ENCODE measurements at places on chromosomes 5 and 9.

GRCh38 chr9:125532412-125532811 lies 174.6 kb downstream of the MAPKAP1 start:
- no peak for DNase-seq

DNA sequence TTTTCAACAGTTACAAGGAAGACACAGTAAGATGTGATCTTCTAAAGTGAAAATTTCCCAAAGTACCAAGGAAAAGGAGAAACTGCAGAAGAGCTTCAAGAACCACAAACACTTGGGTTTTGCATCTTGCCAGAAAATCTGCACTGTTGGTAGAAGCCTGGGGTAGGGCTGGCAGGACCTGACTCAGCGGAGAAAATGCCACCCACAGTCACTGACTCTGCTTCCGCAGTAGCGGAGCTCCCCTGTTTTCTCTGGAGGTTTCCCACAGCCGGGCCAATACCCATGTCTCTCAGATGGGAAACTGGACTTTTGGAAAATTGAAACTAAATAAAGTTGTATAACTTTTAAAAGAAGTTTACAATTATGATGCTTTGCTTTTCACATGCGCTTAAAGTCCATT lies 104.2 kb downstream of the MEF2C start:
- no peak for DNase-seq

- DNase-seq: no peak
Observed at GRCh38 chr5:33470544-33470943, 29.8 kb downstream of the TARS1 start.

GRCh38 chr5:58640011-58640410 lies 57.1 kb downstream of the RAB3C start:
- no peak for DNase-seq

GRCh38 chr9:33125871-33126823 lies 41.0 kb downstream of the B4GALT1 start:
- no peak for DNase-seq

- DNase-seq: no peak
Observed at GRCh38 chr5:136058972-136059354, 30.2 kb downstream of the TGFBI start.

DNA sequence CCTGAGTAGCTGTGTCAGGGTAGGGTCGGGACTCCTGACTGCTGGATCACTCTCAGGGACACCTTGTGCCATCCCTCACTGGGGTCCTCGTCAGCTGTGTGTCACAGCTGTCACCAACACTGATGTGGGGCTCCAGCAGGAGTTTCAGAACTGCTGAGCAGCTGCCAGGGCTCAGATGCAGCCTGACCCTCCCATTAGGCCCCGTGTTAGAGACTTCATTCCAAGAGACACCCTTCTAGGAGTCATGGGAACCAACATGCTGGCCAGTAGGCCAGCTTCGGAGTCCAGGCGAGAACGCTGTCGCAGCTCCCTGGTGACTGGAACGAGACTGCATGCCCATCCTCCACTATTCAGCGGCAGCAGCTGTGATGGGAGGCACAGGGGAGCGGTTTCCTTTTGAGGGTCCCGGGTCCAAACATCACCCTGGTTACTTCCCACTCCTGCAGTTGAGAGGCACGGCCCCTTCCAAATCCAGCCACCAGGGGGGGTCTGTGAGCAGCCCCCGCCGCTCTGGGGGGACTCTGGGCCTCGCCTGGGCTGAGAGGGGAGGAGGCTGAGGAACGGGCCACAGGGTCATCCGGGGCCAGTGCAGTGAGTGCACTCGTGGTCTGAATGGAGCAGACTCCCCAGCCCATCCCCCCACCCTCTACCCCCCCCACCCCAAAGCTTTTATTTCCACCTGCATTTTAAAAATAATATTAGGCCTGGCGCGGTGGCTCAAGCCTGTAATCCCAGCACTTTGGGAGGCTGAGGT lies 12.6 kb upstream of the TCF7 start:
- peak; percentile 56 for DNase-seq

- no peak for DNase-seq
Observed at GRCh38 chr5:5273398-5273797, 133.3 kb downstream of the ADAMTS16 start.

DNA sequence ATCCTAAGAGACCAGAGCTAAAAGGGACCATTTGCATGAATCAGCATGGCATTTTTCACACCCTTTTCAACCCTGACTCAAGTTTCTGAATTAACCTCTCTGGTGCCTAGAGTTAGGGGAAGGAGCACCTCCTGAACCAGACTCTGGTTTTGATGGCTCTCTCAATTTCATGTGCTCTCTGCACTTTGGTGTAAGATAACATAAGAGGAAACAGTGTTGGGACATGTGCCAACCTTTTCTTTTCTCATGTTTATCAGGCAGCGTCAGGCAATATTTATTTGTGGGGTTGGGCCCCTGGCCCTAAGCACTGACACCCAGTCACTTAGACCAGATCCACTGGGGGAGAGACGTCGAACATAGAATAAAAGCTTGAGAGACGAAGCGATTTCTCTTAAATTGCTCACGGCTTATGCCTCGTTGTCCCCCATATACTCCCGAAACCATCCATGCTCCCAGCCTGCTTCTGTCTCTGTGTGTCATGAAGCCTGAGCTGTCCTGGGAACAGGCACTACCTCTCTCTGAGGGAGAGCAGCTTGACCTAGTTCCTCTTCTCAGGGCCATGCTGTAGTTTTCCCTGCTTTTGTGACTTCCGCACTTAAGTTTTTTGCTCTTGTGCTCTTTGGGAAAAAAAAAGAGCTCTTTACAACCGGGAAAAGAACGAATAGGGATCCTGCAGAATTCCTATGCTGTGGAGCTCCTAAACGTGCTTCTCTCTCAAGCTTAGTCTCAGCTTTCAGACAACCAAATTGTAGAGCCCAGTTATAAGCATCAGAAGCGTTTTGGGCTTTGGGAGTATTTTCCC lies 195.7 kb downstream of the NR3C1 start:
- DNase-seq: no peak

DNA sequence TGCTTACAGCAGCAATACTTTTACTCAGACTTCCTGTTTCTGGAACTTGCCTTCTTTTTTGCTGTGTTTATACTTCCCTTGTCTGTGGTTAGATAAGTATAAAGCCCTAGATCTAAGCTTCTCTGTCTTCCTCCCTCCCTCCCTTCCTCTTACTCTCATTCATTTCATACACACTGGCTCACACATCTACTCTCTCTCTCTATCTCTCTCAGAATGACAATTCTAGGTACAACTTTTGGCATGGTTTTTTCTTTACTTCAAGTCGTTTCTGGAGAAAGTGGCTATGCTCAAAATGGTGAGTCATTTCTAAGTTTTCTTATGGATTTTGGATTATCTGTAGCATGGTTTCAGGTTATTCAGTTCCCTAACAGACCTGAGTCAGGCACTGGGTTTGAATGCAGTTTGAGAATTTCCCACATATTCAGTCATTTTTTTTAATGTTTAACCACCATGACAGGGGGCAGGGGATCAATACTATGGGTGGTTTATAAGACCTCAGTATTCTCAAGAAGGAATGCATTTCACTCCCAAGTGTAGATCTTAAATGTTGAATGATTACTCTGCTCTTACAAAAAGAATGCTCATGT lies at the start of gene IL7R:
IL7R (plus strand) TSS at position 127 of the 587 bp plus-strand sequence; CDS start at position 214, 87 bp downstream.
- no peak for DNase-seq

GRCh38 chr5:68646144-68646543 lies 430.6 kb downstream of the PIK3R1 start:
- no peak for DNase-seq

GRCh38 chr5:134136771-134137170 lies 22.3 kb downstream of the TCF7 start:
- DNase-seq: peak; percentile 15

GRCh38 chr9:122059955-122060324 lies 33.2 kb downstream of the TTLL11 start:
- no peak for DNase-seq

GRCh38 chr5:89388872-89389271 lies 505.9 kb upstream of the MEF2C start:
- DNase-seq: no peak

GRCh38 chr9:33234511-33235467 lies 5.2 kb upstream of the SPINK4 start:
- no peak for DNase-seq

- DNase-seq: no peak
Observed at GRCh38 chr9:134748591-134748990, 107.0 kb downstream of the COL5A1 start.

GRCh38 chr5:106094839-106095238 lies 1575.9 kb downstream of the EFNA5 start:
- no peak for DNase-seq

DNA sequence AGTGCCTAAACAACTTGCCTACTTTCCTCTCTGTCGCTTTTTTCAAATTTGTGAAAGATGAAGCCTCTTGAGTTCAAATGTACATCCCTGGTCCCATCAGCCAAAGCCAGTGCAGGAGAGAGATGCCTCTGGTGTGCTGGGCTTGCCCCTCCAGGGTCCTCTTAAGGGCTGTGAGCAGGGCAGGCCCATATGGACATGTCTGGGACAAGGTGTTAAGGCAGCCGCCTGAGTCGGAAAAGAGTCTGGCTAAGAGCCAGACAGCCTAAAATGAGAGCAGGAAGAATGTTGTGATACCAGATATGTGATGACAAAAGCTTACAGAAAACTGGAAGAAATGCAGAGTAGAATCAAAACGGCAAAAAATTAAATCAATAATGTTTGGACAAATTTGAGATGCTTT lies 72.5 kb downstream of the APTX start:
- no peak for DNase-seq

DNA sequence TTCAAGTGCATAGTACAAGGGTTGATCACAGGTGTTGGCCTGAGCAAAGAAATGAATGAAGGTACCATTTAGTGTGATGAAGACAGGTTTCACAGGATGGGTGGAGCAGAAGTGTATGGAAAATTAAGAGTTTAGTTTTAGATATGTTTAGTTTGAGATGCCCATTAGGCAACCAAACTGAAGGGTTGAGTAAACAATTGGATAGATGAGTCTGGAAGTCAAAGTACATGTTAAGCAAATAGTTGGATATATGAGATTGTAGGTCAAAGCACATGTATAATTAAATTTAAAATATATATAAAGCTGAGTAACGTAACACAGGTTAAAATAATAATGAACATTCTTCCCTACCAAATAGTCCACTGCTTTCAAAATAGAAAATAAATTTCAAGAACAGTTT lies 237.1 kb upstream of the PCSK5 start:
- no peak for DNase-seq

DNA sequence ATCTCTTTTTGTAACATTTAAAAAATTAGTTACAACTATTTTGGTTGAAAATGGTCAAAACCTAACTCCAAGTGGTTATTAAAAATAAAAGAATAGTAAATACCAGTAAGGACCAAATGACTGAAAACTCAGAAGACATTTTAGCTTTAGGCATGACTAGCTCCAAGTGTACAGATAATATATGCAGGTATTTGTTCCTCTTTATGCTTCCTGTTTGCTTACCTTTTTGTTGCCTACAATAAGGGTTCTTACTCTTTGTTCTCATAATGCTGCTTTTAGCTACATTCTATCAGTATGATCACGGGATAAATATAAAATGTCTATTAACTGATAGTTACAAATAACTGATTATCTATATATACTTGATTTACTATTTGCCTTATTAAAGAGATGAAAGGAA lies 259.6 kb downstream of the CDH12 start:
- DNase-seq: no peak

- no peak for DNase-seq
Observed at GRCh38 chr5:135218486-135218755, 180.6 kb downstream of the MACROH2A1 start.

DNA sequence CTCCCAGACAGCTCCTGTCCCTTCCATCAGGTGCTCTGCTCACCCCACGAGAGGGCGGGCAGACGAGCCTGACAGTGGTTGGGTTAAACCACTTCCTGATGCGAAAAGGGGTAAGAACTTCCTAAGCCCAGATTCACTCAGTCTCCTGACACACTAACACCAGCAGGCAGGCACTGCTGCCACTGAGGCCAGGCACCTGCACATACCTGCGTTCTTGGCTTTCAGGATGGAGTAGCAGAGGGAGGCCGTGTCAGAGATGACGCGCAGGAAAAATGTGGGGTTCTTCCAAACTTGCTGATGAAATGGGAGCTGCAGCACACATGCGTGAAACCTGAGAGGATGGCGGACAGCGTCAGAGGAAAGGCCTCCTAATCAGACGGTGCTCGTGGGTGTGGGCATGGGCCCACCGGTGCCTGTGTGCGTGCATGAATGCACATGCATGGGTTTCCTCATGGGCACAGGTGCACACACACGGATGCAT lies 29.9 kb downstream of the SLC6A18 start:
- no peak for DNase-seq

DNA sequence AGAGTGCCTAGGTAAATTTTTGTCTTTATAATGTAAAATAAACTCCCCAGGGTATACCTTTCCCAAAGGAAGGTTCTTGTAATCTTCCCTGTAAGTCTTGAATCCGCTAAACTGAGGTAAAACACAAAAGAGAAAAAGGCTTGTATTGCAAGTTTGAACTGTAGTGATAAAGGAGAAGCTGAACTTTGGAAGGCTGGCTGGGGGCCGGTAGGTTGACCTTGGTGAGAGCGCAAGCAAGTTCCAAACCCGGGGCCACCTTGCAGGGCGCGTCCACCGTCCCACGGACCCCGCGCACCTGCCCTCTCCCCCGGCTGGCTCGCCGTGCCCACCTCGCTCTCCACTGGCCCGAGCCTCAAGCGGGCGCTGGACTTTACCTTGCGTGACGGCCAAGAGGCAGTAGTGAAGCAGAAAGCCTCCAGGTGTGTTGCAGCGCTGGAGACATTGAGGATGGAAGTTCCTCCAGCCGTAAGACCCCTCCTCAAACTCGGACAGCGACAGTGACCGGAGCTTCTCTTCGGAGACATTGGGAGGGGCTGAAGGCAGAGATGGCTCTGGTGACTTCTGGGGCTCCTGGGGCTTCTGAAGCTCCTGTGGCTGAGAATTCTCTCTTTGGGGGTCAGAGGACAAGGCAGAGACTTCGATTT lies 428 bp downstream of the SLCO4C1 start:
- no peak for DNase-seq

DNA sequence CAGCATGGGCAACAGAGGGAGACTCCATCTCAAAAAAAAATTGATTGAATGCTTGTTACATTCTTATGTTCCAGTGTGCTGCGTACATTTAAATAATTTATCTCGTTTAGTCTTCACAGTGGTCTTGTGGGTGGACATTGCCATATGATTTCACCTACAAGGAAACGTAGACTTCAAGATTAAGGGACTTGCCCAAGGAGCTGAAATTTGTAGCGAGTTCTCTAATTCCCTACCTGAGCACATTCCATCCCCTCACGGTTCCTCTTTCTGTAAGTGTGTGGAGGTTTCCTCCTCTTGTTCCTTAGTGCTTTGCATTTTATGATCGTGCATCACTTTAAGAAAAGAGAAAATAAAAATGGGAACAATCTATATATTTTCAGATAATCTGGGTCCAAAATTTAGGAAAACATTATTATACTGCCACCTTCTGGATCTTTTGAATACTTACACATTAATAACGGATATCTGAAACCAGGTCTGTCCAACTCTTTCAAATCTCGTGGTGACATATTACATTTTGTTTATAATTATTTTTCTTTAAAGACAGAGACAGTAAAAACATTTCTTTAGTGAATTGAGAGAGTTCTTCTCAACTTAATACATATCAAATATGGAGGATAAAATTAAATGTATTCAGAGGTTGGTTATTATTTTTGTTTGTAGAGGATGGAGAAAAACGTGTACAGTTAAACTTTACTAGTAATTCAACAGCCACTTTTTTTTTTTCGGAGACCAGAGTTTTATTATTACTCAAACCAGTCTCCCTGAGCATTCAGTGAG lies 29.9 kb upstream of the C7 start:
- no peak for DNase-seq

- DNase-seq: no peak
Observed at GRCh38 chr9:88196142-88196790, 58.0 kb upstream of the SPATA31C2 start.

Measured in omental fat pad (tissue), 4 donors.